AG09309 (cell line): ENCODE measurements at places on chromosomes 12 and 14.

DNA sequence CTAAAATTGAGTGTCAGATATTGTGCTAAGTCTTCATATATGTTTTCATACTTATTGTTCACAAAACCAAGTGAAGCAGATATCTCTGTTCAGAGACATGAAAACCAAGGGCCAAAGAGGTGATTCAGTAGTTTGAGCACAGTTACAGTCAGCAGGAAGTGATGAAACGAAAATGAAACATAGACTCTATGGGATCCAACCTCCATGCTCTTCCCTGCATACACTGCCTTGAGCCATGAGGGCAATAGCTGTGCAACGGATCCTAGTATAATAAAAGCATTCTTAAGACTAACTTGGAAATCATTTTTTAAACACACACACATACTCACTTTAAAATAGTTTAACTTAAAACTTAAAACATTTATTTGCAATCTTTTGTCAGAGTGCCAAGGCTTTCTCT lies 27.9 kb downstream of the ESR2 start:
- peak; percentile 11 for DNase-seq

GRCh38 chr12:56193025-56193578 lies 3.8 kb upstream of the SMARCC2 start:
- DNase-seq: peak; percentile 54

DNA sequence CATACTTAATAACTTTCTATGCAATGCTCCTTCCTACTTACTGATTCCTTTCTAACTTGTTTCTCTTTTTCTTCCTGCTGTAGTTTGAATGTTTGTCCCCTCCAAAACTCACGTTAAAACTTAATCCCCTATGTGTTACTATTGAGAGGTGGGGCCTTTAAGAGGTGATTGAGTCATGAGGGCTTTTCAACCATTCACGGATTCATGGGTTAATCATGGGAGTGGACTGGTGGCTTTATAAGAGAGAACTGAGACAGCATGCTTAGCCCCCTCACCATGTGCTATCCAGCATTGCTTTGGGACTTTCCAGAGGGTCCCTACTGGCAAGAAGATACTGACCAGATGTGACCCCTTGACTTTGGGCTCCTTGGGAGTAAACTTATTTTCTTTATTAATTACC lies 66.0 kb upstream of the TRIM9 start:
- no peak for DNase-seq

- no peak for DNase-seq
These were observed 62.5 kb downstream of the CCDC88C start for GRCh38 chr14:91354979-91355685.

GRCh38 chr12:97912943-97913342 lies 450.3 kb downstream of the RMST start:
- DNase-seq: no peak

DNA sequence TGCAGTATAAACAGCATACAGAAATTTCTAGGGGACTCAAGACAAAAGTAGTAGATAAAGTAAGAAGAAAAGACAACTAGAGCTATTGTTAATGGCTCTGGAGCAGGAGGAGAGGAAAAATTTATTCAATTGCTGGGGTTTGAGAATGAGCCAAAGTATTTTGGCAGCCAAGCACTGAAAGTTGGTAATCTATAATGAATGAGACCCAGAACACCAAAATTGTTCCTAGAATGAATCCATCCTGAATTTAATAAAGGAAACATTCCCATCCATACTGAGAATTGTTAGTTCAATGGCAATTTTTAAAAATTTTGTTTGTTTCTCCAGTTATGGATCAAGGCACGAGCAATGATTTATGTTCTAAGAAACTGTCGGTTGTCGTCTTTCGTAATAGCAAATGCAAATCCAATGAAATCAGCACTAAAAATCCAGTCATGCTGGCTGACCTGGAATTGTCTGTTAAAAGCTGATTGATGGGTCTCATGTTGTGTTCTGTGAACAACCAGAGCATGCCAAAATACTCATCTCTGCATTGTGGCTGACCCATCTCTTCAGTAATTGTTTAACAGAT lies 170.9 kb upstream of the LMNTD1 start:
- no peak for DNase-seq

DNA sequence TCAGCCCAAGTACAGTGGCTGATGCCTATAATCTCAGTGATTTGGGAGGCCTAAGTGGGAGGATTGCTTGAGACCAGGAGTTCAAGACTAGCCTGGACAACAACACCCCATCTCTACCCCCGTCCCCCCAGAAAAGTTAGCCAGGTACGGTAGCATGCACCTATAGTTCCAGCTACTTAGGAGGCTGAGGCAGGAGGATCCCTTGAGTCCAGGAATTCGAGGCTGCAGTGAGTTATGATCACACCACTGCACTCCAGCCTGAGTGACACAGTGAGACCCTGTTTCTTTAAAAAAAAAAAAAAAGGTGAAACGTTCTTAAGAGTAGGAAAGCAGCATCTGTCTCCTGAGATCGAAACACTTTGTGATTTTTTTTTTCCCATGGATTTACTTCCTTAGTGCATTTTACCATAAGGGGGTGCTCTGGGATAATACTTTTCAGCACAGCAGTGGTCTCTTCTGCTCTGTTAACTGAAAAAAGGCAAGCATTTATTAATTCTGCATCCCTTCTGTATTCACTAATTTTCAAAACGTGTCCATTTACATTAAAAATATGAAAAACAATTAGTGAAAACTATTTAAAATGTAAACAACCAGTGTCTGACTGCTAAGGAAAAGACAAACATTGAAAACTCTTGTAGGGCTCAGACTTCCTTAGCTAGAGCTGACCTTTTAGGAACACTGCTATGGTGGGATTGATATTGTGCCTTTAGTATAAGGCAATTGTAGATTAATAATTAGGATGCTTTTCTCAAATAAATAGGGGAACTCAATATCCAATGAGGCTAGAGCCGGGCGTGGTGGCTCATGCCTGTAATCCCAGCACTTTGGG lies 31.2 kb upstream of the USP44 start:
- no peak for DNase-seq

DNA sequence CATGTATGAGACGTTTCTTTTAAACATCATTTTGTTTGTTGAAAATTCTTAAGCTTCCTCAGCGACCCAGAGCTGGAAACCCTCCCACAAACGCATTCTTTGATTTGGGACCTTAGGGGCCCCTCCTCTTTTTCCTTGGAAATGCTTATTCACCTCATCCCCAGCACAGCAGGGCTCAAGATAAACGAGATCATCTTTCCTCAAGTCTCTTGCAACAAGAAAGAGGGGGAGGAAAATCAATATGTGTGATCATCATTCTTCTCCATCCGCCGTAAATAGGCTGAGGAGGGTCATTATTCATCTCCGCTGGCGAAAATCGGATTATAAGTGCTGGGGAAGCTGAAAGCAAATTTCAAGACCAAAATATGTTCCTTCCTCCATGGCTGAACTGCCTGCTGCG lies 1415.2 kb downstream of the AACS start:
- no peak for DNase-seq

- DNase-seq: no peak
These were observed 17.7 kb downstream of the ATP2B1 start for GRCh38 chr12:89690925-89691324.

DNA sequence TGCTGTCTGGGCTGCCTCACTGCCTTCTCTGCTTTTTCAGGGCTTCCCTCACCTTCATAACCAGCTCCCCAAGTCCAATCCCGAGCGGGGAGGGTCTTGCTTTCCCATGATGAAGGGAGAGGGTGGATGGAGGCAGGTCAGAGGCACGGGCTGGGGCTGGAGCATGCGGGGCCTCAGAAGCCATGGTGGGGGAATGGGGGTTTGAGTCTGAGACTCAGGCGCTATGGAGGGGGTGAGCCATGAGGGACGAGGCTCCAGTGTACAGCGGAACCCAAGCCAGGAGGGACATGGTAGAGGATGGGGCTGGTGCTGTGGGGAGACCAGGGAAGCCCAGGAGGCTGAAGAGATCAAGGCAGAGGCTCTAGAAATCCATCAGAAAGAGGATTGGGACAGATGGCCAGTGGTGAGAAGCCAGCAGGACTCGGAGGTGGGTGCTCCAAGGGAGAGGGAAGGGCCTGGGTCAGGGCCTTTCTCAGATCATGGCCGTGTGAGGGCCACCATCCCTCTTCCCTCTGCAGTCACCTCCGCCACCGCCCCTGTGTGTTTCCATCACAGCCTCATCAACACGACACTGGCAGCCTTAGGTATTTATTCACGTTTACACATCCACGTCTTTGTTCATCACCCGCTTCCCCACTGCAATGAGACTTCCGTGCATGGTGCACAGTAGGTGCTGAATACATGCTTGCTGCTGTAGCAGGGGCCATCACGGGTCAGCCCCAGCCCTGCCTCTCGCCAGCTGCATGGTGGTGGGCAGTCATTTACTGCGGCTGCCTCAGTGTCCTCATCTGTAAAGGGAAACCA lies 144.7 kb downstream of the ADGRD1 start:
- no peak for DNase-seq

GRCh38 chr14:35822501-35822900 lies 3.6 kb upstream of the BRMS1L start:
- no peak for DNase-seq

DNA sequence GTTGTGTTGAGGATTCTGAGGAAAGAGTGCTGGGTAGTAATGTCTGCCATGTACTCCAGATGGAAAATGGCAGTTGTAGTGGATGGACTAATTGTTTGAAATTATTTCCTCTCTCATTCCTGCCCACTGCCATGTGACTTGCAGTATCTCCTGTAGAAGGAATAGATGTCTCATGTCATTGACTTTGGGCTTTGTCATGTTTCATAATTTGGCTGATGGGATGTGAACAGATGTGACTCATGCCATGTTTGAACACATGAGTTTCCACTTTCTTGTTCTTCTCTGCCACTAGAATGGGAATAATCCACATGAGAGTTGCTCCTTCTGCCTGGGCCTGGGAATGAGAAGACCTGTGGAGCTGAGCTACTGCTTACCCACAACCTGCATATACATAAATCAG lies 2.4 kb upstream of the CALCOCO1 start:
- no peak for DNase-seq

- no peak for DNase-seq
These were observed 6.5 kb upstream of the LGALS3 start for GRCh38 chr14:55122440-55122986.

- no peak for DNase-seq
These were observed 12.4 kb downstream of the CABP1 start for GRCh38 chr12:120652656-120653435.

DNA sequence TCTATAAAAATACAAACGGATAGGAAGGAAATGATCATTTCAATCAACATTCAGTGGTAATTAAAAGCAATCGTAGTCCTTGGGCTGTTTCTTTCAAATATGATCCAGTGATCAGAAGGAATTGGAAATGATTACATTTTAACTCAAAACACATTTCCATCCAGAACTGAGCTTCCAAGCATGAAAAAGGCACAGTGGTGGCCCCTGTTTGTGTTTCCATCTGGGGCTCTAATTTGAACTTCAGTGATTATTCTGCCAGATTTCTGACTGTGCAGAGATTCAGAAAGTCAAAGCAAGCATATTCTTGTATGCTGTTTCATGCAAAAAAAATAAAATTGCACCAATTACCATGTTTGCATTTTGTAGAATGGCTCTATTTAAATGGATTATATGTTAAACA lies 157.0 kb upstream of the LMNTD1 start:
- no peak for DNase-seq

DNA sequence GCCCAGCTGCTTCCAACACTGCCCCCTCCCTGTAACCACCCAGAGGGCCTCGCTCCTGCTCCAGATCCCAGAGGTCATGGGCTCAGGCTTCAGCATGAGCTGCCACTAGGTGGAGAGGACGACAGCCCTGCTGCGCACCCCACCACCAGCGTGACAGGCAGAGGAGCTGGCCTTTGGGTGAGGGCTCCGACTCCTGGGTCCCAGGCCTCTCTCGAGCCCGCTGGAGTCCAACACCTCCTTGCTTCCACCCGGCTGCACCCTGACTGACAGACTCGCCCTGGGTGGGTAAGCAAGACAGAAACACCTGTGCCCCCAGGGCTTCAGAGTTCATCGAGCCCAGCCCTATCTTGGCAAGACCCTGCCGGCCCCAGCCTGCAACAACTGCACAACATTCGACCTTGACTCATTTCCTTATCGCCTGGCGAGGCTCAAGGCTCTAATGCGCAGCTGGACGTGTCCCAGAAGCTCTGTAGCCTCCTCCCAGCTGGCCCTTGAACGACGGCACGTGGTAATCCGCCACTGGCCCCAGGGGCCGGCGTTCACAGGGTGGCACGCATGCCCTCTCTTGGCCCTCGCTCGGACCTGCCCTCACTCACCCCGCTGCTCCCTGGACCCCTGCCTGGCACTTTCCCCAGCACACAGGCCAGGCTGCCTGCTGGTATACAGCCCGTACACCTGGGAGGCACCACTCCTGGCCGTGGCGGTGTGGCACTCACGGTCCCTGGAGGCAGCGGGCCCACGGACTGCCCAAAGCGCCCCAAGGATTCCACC lies 28.0 kb downstream of the VPS37B start:
- DNase-seq: no peak

DNA sequence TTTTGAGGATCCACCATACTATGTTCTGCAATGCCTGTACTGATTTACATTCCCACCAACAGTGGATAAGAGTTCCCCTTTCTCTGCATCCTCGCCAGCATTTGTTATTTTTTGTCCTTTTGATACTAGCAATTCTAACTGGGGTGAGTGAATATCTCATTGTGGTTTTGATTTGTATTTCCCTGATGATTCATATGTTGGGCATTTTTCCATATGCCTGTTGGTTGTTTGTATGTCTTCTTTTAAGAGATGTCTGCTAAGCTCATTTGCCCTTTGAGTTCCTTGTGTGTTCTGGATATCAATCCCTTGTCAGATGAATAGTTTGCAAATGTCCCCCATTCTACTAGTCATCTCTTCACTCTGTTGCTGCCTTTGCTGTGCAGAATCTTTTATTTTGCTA lies 49.0 kb upstream of the MSRB3 start:
- DNase-seq: peak; percentile 8

- DNase-seq: no peak
These were observed 48.5 kb upstream of the ARHGAP5 start for GRCh38 chr14:32028599-32028998.

- DNase-seq: no peak
These were observed 25.9 kb upstream of the WNK1 start for GRCh38 chr12:726281-727140.
